ENCODE measurements at places on chromosomes 5 and 9. TPM values are rescaled to one million over a fixed set of nuclear protein-coding genes. Genes with fewer than 3 reads are reported as not detected.

GRCh38 chr5:14225173-14225834 is 82.2 kb downstream of the TRIO start:
- no peaks in the 10 kb centered on the region for H3K36me3 ChIP-seq
- no peak overlapping the region for H3K4me3 ChIP-seq
- DNase-seq = no peak
- no peak overlapping the region for H3K27ac ChIP-seq
- peaks cover 3% of the 10 kb centered on the region for H3K27me3 ChIP-seq
- H3K4me1 ChIP-seq = no peaks in the 10 kb centered on the region

GRCh38 chr5:12358371-12359090 is 454.3 kb upstream of the CTNND2 start:
- H3K27ac ChIP-seq = no peak overlapping the region
- H3K27me3 ChIP-seq = no peaks in the 10 kb centered on the region
- H3K4me3 ChIP-seq = no peak overlapping the region
- H3K36me3 ChIP-seq = no peaks in the 10 kb centered on the region
- H3K4me1 ChIP-seq = no peaks in the 10 kb centered on the region

- H3K4me1 ChIP-seq = no peaks in the 10 kb centered on the region
- no peaks in the 10 kb centered on the region for H3K36me3 ChIP-seq
- no peaks in the 10 kb centered on the region for H3K27me3 ChIP-seq
- H3K27ac ChIP-seq = no peak overlapping the region
Measured at GRCh38 chr5:111775224-111775623, 18.2 kb upstream of the NREP start.

DNA sequence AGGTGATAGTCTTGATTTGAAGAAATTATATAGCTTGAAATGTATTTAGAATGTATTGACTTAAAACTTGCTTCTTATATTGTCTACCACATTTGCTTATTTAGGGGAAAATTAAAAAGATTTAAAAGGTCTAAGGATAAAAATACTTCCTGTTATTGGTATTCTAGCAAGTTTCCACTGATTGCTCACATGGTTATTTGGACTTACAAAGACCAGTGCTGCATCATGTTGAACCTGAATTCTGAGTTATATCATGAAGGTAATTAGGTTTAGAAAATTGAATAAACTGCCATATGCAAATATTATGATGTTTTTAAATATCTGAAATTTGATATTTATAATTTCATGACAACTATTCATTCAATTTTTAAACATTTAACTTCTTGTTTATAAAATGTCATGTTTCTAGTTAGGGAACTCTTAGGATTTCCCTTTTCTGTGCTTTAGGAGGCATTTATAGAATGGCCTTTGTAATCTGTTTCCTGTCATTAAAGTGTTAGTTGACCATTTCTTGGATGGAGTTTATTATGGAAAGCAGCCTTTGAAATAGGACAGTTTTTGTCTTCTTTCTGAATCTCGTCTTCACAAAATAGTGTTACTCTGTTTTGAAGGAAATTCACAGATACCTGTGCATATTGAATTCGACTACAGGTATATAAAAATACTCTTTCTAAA is 85.8 kb downstream of the MTREX start:
- H3K27ac ChIP-seq = no peak overlapping the region
- DNase-seq = no peak
- H3K27me3 ChIP-seq = no peaks in the 10 kb centered on the region
- no peak overlapping the region for H3K4me3 ChIP-seq
- no peaks in the 10 kb centered on the region for H3K4me1 ChIP-seq
- H3K36me3 ChIP-seq = peaks cover 13% of the 10 kb centered on the region

GRCh38 chr5:95884017-95884325 is 61.4 kb upstream of the GLRX start:
- no peaks in the 10 kb centered on the region for H3K27me3 ChIP-seq
- no peak overlapping the region for H3K4me3 ChIP-seq
- H3K36me3 ChIP-seq = no peaks in the 10 kb centered on the region

DNA sequence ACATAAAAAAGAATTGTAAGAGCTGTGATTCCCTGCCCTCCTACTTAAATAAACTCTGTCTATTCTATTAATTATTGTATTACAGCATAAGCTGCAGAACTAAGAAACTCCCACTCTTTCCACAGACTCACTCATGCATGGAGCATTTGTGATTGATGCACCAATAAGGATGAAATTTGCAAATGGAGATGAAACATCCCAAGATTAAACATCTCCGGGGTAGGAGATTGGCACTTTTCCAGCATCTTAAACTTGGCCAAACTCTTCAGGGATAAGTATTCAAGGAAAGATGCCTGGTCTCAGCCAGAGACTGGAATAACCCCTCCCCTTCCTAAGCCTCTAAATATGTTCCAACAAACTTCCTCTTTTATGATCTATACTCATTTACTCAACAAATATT is 472.0 kb downstream of the ACTL7B start:
- no peak overlapping the region for H3K27ac ChIP-seq
- no peaks in the 10 kb centered on the region for H3K4me1 ChIP-seq
- no peaks in the 10 kb centered on the region for H3K36me3 ChIP-seq
- no peak overlapping the region for H3K4me3 ChIP-seq
- DNase-seq = no peak
- H3K27me3 ChIP-seq = no peaks in the 10 kb centered on the region

DNA sequence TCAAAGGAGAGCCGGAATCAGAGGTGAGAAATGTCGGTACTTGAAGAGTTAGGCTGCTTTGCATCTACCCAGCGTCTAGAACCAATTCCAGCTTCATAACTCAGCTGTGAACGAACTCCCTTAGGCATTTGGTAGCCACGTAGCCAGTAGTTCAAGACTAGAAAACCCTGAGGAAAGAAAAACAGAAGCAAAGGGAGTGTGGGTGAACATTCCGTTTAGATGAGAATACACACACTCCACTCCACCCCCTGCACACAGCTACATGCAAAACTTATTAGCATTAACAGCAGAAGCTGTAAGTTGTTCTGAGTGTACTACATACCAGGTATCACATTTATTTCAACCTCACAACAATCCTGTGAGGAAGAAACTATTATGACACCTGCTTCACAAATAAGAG is 78.3 kb downstream of the SMIM23 start:
- no peaks in the 10 kb centered on the region for H3K4me1 ChIP-seq
- no peak overlapping the region for H3K27ac ChIP-seq
- peaks cover 25% of the 10 kb centered on the region for H3K36me3 ChIP-seq
- H3K27me3 ChIP-seq = no peaks in the 10 kb centered on the region
- DNase-seq = no peak

DNA sequence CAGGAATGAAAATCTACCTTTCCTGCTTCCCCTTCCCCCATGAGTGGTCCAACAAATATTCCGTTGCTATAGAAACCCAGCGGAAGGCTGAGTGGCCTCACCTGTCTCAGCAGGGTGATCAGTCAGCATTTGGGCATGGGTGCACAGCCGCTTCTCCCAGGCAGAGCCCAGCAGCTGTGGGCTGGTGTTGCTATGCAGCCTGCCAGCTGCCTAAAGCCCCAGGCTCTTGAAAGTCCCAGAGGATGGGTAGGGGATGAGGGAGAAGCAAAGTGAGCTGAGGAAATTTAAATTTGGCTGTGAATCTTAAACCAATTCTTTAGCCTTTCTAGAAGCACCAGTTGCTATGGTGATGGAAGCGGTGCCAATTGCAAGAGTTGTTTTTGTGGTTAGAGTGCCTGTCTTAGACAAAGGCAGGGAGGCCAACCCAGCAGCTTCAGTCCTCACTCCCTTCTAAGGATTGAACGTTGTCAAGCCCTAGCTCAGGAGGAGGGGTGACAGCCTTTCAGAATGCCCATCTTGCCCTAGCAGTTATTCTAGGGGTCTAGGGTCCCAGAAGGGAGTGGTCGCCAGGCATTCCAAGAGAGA is 151.5 kb upstream of the PITX1 start:
- no peak overlapping the region for H3K4me3 ChIP-seq
- H3K27ac ChIP-seq = no peak overlapping the region
- DNase-seq = no peak
- no peaks in the 10 kb centered on the region for H3K27me3 ChIP-seq
- H3K36me3 ChIP-seq = no peaks in the 10 kb centered on the region
- H3K4me1 ChIP-seq = no peaks in the 10 kb centered on the region

DNA sequence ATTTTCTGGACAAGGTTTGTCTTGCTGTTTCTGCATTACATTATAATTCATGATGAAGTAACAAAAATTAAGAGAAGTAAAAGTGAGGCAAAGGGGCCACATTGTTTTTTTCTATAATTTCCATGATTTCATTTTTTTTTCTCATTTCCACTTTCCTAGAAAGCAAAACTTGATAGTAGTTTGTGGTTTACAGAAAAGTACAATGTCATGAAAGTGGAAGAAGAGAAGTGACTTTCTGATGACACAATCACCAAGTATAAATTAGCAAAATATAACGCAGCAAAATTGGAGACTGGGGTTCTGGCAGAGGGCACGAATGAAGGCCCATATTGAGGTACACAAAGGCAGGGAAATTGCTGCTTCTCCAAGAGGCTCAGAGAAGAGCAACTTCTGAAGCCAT is 5.0 kb upstream of the IFNA14 start:
- H3K27ac ChIP-seq = no peak overlapping the region
- H3K4me1 ChIP-seq = no peaks in the 10 kb centered on the region
- no peaks in the 10 kb centered on the region for H3K27me3 ChIP-seq
- no peaks in the 10 kb centered on the region for H3K36me3 ChIP-seq
- no peak for DNase-seq

- H3K4me3 ChIP-seq = no peak overlapping the region
- no peak overlapping the region for H3K27ac ChIP-seq
- H3K36me3 ChIP-seq = no peaks in the 10 kb centered on the region
- H3K27me3 ChIP-seq = no peaks in the 10 kb centered on the region
- H3K4me1 ChIP-seq = no peaks in the 10 kb centered on the region
- no peak for DNase-seq
Measured at GRCh38 chr5:84961193-84961592, 576.5 kb upstream of the EDIL3 start.

DNA sequence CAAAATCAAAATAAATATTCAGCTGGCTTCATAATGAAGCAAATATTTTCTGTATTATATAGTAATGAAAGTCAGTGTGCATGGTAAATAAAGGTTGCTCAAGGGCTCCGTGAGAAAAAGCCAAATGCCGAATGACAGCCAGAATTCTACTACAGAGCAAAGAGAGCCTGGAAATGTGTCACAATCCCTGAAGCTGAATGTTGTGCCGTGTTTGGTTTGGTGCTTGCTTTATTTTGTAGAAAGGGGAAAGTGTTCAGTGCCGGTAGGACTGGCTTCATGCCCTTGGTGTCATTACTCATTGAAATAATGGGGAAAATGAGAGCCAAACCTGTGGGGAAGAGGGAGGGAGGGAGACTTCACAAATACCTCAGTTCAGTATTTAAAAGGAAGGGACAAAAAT is 26.8 kb upstream of the ADAMTSL1 start:
- DNase-seq = no peak
- no peak overlapping the region for H3K4me3 ChIP-seq
- no peaks in the 10 kb centered on the region for H3K4me1 ChIP-seq
- H3K36me3 ChIP-seq = no peaks in the 10 kb centered on the region

- no peak overlapping the region for H3K4me3 ChIP-seq
- H3K36me3 ChIP-seq = no peaks in the 10 kb centered on the region
- peaks cover 13% of the 10 kb centered on the region for H3K4me1 ChIP-seq
- DNase-seq = peak; percentile 66
Measured at GRCh38 chr5:99004960-99005359, 76.2 kb upstream of the CHD1 start.

GRCh38 chr9:134236001-134236421 is 71.6 kb upstream of the RNU6ATAC start:
- H3K27ac ChIP-seq = no peak overlapping the region
- DNase-seq = no peak
- H3K36me3 ChIP-seq = no peaks in the 10 kb centered on the region
- no peaks in the 10 kb centered on the region for H3K4me1 ChIP-seq
- H3K4me3 ChIP-seq = no peak overlapping the region

DNA sequence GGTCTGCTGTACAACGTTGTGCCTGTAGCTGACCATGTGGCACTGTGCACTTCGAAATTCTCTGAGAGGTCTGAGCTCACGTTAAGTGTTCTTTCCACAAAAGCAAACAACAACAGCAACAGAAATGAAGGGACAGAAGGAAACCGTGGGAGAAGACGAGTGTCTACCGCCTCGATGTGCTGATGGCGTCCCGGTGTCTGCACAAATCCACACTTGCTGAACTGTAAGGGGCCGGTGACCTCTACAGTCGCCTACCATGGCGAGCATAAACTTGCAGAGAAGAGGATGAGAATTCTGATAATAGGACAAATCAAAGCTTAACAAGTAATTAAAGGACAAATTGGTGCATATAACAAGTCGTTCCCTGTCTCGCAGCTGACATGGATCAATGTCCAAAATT is 114.0 kb downstream of the ADAMTS2 start:
- no peaks in the 10 kb centered on the region for H3K27me3 ChIP-seq
- H3K27ac ChIP-seq = no peak overlapping the region
- no peaks in the 10 kb centered on the region for H3K4me1 ChIP-seq
- H3K36me3 ChIP-seq = no peaks in the 10 kb centered on the region
- DNase-seq = no peak

Gene TAF1L
- 0.12 TPM for total RNA-seq

Gene RANBP3L
- not detected for total RNA-seq

Gene PHF24
- not detected for total RNA-seq

Gene NR3C1
- total RNA-seq = 164 TPM

Gene LMX1B
- total RNA-seq = not detected

Gene GPX3
- total RNA-seq = not detected
